ENCODE measurements at places on chromosomes 3 and 15. TPM values are rescaled to one million over a fixed set of nuclear protein-coding genes. Genes with fewer than 3 reads are reported as not detected.

DNA sequence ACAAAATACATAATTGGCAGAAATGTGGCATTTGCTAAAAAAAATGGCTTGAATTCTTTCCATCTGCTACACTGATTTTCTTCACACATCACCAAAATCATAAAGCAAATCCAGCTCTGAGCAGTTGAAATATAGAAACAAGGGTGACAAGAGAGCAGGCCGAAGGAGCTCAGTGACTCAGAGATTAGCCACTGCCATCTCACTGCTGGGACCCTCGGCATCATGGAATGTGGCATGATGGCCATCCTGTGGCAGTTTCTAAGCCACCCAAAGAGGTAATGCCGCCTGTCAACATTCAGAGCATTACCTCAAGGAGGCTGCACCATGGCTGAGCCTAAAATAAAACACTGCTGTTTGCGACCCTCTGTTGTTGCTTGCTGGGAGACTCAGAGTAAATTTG lies 80.5 kb upstream of the OSBPL11 start:
- no peaks in the 10 kb centered on the region for H3K36me3 ChIP-seq
- H3K4me1 ChIP-seq, result no peaks in the 10 kb centered on the region
- no peak overlapping the region for H3K4me3 ChIP-seq
- no peak overlapping the region for H3K27ac ChIP-seq
- no peak for DNase-seq
- H3K27me3 ChIP-seq, result no peaks in the 10 kb centered on the region

DNA sequence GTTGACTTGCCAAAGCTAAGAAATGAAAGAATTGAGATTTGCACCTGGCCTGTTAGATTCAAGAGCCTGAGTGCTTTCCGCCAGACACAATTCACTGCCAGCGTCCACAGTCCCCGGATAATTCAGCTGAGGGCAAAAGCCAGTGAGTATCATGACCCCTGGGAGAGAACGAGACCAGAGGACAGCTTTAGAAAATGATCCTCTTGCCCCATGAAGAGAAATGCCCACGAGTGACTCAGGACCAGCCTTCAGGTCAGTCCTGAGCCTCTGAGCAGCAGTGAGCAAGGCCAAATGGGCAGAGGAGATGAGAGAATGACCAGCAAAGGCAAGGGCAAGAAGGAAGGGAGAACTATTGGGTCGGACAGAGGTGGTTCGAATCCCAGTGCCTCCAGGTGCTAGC lies 273.5 kb downstream of the FAM43A start:
- no peak for DNase-seq
- no peak overlapping the region for H3K4me3 ChIP-seq
- no peaks in the 10 kb centered on the region for H3K27me3 ChIP-seq
- no peaks in the 10 kb centered on the region for H3K4me1 ChIP-seq

DNA sequence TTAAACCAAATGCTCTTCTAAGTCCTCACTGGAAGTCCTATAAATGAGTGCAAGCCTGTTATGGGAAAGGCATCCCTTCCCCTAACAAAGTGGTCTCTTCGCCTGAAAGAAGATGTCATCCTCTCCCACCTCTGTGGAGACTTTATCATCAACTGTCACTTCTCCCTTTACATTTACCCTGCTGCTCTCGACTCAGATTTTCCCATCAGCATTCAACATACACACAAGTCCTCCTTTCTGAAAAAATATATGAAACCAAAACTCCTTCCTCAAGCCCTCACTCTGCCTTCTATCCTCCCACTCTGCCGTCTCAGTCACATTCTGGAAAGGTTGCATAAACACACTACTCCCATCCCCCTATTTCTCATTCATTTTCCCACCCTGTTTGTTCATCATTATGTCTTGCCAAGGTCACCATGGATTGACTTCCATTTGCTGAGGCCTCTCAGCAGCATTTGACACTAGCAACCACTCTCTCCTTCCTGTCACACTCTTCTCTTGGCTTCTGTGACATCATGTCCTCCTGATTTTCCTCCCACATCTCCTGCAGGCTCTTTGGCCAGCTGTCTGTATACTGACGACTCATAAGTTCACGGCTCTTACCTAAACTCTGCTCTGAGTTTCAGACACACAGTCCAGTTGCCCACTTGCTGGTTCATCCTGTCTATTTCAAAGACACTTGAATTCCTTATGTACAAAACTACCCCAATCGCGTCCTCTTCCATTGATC lies 70.3 kb upstream of the SMAD3 start:
- no peaks in the 10 kb centered on the region for H3K36me3 ChIP-seq
- no peak overlapping the region for H3K27ac ChIP-seq
- no peak overlapping the region for H3K4me3 ChIP-seq
- no peak for DNase-seq
- no peaks in the 10 kb centered on the region for H3K27me3 ChIP-seq

The CLDN18 gene
- not detected for total RNA-seq

- no peak overlapping the region for H3K4me3 ChIP-seq
- no peaks in the 10 kb centered on the region for H3K4me1 ChIP-seq
Measured at GRCh38 chr3:192802957-192803899, 75.9 kb upstream of the FGF12 start.

DNA sequence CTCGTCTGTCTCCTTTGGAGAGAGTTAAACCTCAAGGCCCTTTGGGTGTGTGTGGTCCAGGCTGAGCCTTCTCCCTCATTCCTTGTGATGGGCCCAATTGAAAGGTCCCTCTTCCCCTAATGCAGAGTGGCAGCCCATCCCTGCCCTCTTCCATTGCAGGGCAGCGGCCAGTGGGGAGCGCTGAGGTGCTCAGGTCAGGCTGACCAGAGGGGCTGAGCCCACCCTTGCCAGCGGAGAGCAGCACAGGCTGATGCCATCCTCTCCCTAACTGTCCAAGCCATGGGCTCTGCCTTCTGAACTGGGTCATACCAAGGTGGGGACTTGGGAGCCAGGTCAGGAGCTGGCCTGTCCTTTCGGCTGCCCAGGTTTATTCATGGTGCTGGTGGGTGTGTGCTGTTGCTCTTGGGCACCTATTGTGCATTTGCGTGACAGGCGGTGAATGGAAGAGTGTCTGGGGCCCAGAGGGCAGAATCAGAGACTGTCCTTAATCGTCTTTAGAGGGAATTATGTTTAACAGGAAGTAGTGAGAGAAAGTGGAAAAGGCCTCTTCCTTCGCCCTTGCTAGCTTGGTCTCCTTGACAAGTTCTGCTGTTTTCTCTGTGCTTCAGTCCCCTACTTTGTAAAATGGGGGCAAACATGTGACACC lies 96.9 kb downstream of the VGLL4 start:
- peaks cover 33% of the 10 kb centered on the region for H3K36me3 ChIP-seq
- H3K4me1 ChIP-seq, result no peaks in the 10 kb centered on the region
- H3K4me3 ChIP-seq, result no peak overlapping the region
- no peaks in the 10 kb centered on the region for H3K27me3 ChIP-seq
- H3K27ac ChIP-seq, result no peak overlapping the region

- H3K4me1 ChIP-seq, result no peaks in the 10 kb centered on the region
- no peak overlapping the region for H3K27ac ChIP-seq
- H3K36me3 ChIP-seq, result no peaks in the 10 kb centered on the region
- H3K27me3 ChIP-seq, result no peaks in the 10 kb centered on the region
- no peak overlapping the region for H3K4me3 ChIP-seq
- no peak for DNase-seq
Measured at GRCh38 chr15:68372291-68372811, 59.6 kb downstream of the ITGA11 start.

- H3K4me1 ChIP-seq, result no peaks in the 10 kb centered on the region
- H3K27me3 ChIP-seq, result peaks cover 25% of the 10 kb centered on the region
- DNase-seq, result no peak
- no peaks in the 10 kb centered on the region for H3K36me3 ChIP-seq
- no peak overlapping the region for H3K27ac ChIP-seq
- no peak overlapping the region for H3K4me3 ChIP-seq
Measured at GRCh38 chr3:123476967-123477750, 28.3 kb upstream of the ADCY5 start.

The SPTSSB gene
- not detected for total RNA-seq

DNA sequence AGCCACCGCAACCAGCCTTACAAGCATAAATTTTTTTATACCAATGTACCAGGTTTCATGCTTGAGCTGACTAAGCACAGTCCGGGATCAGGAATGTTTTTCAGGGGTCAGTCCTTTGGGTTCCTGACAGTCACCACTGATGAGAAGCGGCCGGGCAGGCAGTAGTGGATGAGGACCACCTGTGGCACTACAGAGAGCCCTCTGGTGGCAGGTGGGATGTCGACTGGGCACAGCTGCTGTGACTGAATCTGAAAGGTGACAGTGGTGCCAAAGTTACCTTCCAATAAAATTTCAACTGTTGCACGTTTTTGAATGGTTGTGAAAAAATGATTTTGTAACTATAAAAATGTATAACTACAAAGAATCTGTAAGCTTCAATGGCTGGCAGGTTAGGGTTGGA lies 34.0 kb downstream of the TPRA1 start:
- peaks cover 10% of the 10 kb centered on the region for H3K36me3 ChIP-seq

- no peak overlapping the region for H3K27ac ChIP-seq
- peaks cover 1% of the 10 kb centered on the region for H3K4me1 ChIP-seq
- DNase-seq, result no peak
- peaks cover 5% of the 10 kb centered on the region for H3K27me3 ChIP-seq
Measured at GRCh38 chr3:156050918-156051317, 69.5 kb upstream of the KCNAB1 start.

DNA sequence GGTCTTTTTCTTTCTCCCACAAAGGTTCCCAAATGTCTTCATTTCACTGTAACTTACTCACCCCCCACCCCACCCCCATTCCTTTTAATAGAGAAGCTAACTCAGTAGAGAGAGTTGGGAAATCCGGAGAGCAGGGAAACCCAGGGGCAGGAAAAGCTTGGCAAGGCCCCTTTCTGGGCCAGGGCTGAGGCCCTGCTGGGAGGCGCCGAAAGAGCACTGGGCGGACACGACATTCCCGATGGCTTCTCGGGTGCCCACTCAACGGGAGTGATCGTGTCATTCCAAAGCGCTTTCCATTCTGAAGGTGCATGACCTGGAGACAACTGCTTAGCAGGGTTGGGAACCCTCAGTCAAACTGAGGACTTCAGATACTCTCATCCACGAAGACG lies 1.6 kb upstream of the DALRD3 start:
- peak overlapping the region; percentile 94 for H3K4me3 ChIP-seq
- H3K27me3 ChIP-seq, result peaks cover 3% of the 10 kb centered on the region

DNA sequence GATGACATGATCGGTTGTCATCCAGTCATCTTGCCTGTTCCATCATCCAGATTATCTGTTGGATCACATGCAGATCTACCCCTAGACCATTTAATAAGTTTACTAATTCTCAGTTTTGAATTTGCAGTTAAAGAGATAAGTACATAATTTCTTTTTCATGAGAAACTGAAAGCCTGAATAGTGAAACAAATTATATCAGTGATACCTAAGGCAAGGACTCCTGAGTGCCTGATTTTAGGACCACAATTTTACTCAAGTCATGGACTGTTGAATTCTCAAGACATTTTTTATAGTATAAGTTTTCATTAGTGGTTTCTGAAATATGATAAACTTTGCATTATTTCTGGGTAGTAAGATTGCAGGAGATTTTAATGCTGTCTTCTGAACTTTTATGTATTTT lies 13.2 kb downstream of the SIDT1 start:
- peak overlapping the region; percentile 20 for H3K27ac ChIP-seq
- H3K4me3 ChIP-seq, result peak overlapping the region; percentile 27
- no peaks in the 10 kb centered on the region for H3K27me3 ChIP-seq
- H3K4me1 ChIP-seq, result peaks cover 45% of the 10 kb centered on the region
- H3K36me3 ChIP-seq, result peaks cover 57% of the 10 kb centered on the region
- no peak for DNase-seq

The CLRN1 gene
- not detected for total RNA-seq

The ONECUT1 gene
- total RNA-seq, result not detected

DNA sequence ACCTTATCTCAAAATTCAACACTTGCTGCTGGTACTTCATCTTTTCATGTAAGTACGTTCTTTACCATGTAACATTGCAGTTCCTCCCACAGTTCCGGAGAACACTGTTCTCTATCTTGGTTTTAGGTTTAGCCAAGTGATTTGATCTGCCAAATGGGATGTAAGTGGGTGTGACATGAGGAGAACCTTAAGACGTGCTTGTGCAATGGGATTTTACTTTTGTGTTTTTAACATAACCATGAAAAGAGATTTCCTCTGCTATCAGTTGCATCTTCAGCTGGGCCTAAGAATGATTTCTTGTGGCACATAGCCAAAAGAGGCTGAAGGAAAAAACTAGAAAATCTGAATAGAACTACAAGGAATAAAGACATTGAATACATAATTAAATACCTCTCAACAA lies 894.5 kb upstream of the ALCAM start:
- peaks cover 4% of the 10 kb centered on the region for H3K27me3 ChIP-seq
- H3K4me1 ChIP-seq, result no peaks in the 10 kb centered on the region
- no peaks in the 10 kb centered on the region for H3K36me3 ChIP-seq
- no peak overlapping the region for H3K4me3 ChIP-seq
